ENCODE measurements at places on chromosomes 2 and 18. TPM values are rescaled to one million over a fixed set of nuclear protein-coding genes. Genes with fewer than 3 reads are reported as not detected.

DNA sequence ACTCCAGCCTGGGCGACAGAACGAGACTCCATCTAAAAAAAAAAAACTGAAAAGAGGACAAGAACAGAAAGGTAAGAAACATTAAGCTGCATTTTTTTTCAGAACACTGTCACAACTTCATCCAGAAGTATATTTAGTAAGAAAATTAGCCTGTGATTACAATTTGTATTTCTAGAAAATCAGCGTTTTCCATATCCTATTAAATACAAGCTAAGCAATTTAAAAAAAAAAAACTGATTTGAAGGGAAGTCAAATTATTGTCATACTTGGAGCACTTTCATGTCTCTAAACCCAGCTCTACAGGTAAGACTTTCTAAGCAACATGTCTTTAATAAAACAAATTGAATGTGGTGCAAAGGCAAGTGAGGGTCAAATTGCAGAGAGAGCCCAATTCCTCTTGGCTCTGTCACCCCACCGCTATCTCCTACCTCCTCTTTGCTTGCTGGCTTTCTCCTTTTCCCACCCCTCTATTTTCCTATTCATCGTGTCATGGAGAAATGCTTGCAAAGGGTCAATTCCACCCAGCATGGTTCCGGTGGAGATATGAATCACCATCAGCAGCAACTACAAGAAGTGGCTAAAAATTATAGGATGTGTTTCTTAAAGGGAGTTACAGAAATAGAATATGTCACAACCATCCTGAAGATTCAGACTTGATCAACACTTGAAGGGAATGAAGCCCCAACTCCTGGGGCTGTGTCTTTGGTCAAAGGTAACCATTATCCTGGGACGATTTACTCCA lies 68.4 kb upstream of the BCL11A start:
- DNase-seq = no peak

- no peak for DNase-seq
These were observed 138.9 kb upstream of the DCC start for GRCh38 chr18:52200921-52201663.

- DNase-seq = no peak
These were observed 150.7 kb upstream of the LMAN1 start for GRCh38 chr18:59509481-59510442.

The TM4SF20 gene
- not detected for total RNA-seq

The NLRC4 gene
- 0.09 TPM for total RNA-seq

Data from activated naive CD8-positive, alpha-beta T cell treated with anti-CD3 and anti-CD28 coated beads, Interleukin-2, amount 10 ng/mL, durations not matched to agents 7 days and 5 days (primary cell).